ENCODE measurements at places on chromosomes 13 and 19.

DNA sequence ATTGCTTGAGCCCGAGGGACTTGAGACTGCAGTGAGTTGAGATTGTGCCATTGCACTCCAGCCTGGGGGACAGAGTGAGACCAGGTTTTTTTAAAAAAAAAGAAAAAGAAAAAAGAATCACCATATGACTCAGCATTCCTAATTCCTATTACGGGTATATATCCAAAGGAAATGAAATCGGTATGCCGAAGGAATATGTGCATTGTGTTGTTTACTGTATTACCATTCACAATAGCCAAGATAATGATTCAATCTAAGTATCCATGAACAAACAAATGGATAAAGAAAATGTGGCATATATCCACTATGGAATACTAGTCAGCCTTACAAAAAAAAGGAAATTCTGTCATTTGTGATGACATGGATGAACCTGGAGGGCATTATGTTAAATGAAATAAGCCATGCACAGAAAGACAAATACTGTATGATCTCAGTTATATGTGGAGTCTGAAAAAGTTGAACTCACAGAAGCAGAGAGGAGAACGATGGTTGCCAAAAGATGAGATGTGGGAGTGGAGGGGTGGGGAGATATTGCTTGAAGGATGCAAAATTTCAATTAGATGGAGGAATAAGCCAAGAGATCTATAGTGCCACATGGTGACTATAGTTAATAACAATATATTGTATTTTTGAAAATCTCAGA is 4.3 kb upstream of the KL start:
- no peak for DNase-seq

DNA sequence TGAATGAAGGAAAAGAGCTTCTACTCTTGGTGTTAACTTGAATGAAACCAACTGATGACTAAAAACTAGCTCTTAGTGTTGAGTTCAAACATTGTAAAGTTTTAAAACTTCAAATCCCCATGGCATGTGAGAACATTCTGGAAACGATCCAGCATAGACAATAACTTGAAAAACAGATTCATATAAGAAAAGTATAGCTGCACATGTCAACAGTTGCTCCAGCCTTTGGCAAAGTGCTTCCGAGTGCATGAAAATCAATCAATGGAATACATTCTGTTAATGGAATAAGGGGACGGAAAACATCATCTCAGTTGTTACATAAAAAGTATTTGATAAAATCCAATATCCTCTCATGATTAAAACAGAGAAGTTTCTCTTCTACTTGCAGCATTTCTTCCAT is 89.8 kb downstream of the MBNL2 start:
- no peak for DNase-seq

GRCh38 chr13:87925006-87925405 is 253.8 kb downstream of the SLITRK5 start:
- DNase-seq = no peak

- no peak for DNase-seq
These were observed 408.1 kb upstream of the SLITRK1 start for GRCh38 chr13:84290386-84290785.
